Caki2 (cell line): ENCODE measurements at places on chromosomes 7 and 10. TPM values are rescaled to one million over a fixed set of nuclear protein-coding genes. Genes with fewer than 3 reads are reported as not detected.

Gene NME8
- total RNA-seq = not detected in 2 replicates

Gene SUGCT
- total RNA-seq = 6.8 and 9.7 TPM in 2 replicates

Gene ADCYAP1R1
- total RNA-seq = not detected in 2 replicates

Gene CPA4
- 11.6 and 23.1 TPM in 2 replicates for total RNA-seq

Gene CLRN3
- total RNA-seq = not detected in 2 replicates

Gene FAM185A
- 4.3 and 5.0 TPM in 2 replicates for total RNA-seq

Gene ZNRF2
- total RNA-seq = 19.3 and 20.3 TPM in 2 replicates

Gene CTAGE6
- not detected in 2 replicates for total RNA-seq

- DNase-seq = no peak
Measured at GRCh38 chr7:71768450-71768849, 636.5 kb downstream of the GALNT17 start.

GRCh38 chr10:42543840-42544372, 94.5 kb downstream of the ZNF33B start:
- DNase-seq = no peak

DNA sequence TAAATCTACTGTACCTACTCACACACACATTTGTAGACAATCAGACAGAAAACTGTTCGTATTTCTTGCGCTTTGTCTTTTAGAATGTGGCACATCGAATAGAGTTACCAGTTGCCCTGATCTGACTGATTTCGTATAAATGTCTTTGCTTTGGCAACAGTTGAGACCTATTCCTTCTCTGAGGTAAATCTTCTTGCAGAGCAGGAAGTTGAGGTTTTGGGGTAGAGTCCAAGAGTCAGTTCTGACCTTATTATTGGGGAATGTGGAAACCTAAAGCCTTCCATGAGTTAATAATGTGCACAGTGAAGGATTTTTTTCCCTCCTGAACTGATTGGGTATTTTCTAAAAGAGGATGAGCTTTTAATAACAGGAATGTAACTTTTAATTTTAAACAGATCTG, 135.3 kb downstream of the KIAA1217 start:
- DNase-seq = no peak

- no peak for DNase-seq
Measured at GRCh38 chr10:96648297-96648696, 61.5 kb upstream of the TM9SF3 start.

GRCh38 chr10:118730756-118731456, 23.9 kb downstream of the CACUL1 start:
- no peak for DNase-seq

GRCh38 chr10:123229927-123230630, 75.9 kb downstream of the BUB3 start:
- no peak for DNase-seq

DNA sequence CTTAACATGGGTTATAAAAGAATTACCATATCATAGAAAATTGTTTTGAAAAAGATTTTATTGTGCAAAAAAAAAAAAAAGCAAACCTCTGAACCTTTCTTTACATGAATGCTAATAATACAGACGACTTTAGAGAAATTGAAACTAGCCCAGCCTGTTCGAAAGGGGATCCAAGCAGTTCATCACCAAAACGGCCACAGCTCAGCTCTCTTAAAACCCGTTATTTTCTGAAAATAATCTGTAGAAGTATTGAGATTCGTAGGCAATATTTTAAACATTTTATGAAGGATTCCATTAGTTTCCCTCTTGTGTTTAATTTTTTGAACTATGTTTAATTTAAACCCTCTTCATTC, 9.9 kb upstream of the GSAP start:
- DNase-seq = no peak

GRCh38 chr7:26658389-26659084, 205.9 kb downstream of the SKAP2 start:
- DNase-seq = no peak

DNA sequence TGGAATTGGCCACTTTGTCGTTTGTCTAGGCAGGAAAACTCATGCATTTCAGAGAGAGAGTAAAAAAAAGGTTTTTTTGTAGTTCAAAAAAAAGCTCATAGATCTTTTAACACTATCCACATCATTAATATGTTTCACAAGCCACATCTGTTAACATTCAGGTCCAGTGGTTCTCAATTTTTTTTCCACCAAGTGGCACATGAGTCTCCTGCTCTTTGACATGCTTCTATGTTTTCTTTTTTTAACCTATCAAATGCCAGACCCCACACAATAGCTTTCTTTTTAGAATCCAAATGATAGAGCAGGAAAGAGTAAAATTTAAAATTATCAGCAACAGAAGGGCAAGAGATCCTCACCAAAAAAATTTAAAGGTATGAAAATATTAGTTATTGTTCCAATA, 20.3 kb downstream of the NOD1 start:
- no peak for DNase-seq

DNA sequence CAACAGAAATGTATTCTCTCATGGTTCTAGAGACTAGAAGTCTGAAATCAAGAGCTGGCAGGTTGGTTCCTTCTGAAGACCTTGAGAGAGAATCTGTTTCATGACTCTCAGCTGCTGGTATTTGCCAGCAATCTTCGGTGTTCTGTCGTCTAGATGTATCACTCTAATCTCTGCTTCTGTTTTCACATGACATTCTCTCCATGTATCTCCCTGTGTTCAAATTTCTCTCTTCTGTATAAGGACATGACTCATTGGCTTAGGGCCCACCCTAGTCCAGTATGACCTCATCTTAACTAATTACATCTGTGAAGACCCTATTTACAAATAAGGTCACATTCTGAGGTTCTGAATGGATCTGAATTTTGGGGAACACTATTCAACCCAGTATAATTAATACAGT, 82.3 kb downstream of the ANKRD7 start:
- no peak for DNase-seq

DNA sequence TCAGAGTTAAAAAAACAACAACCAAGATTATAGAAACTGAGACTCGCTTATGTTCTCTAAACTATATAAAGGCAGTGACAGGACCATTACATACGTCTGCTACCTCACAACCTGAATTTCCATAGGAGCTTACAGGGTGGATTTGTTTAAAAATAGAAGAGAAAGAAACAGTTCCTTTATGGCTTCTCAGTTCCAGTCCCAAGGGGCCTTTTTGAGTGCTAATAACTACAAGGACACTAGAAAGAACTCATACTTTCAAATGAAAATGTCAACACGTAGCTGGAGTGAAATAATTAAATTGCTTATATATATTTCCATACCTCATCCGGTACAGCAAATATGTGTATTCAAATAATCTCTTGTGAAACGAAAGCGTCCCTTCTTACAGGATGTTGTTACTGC, 19.7 kb downstream of the TSPAN12 start:
- DNase-seq = no peak

DNA sequence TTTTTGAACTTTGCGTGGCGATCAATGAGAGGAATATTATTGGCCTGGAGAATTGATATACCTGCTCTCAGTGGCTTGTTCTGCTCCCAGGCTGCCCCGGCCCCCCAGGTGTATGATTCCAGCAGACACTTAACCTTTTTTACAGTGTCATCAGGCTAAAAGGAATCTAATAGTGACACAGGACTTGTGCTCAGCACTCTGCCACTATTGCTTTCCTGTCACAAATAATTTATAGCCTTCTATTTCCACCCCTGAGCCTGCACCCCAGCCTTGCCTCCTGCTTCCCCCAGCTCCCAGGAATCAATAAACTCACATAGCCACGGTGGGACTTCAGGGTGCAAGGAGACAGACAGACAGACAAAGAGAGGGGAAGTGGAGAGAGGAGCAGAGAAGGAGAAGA, 28.3 kb downstream of the PAX2 start:
- DNase-seq = no peak

- DNase-seq = no peak
Measured at GRCh38 chr7:85890244-85890811, 703.5 kb upstream of the SEMA3D start.

- DNase-seq = peak; percentile 66
Measured at GRCh38 chr7:55572378-55573233, at the start of gene VOPP1. VOPP1 (minus strand) TSS chr7:55572502; CDS start chr7:55572324, 178 bp downstream.

DNA sequence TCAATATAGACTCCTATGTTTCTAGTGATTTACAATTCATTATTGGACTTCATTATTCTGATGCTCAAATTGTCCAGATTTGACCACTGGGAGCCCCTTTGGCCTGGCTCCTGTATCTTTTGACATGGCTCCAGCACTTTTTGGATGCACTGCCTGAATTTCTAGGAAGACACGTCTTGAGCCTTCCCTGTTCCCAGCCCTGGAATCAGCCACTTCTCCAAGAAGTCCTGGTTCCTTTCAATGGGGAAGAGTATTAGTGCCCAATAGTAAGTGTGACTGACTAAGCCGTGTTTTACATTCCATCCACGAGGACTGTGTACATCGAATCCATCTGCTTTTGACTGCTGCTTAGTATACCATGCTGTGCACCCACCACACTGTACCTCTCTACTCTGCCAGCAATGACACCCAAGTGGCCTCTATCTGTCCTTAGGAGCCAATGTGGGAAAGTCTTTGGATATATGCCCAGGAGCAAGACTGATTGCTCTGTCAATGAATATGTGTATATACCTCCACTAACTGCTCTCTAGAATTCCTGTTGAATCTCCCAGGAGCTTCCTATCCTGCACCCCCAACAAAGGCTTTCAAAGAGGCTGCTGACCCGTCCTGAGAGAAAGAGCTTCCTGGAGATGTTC, 23.2 kb upstream of the NPFFR1 start:
- no peak for DNase-seq

DNA sequence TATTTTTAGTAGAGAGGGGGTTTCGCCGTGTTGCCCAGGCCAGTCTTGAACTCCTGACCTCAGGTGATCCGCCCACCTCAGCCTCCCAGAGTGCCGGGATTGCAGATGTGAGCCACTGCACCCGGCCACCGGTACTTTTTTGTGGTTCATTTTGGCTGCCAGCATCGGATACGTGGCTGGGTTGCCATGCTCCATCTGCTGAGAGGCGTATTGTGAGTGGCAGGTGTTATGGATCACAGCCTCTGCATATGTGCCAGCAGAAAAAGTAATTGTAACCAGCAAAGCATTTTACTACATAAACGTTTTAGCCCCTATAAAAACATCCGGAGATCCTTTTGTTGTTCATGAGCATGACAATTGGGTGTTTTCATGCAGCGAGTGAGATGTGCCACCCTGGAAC, 7.1 kb downstream of the FOXK1 start:
- peak; percentile 76 for DNase-seq

- no peak for DNase-seq
Measured at GRCh38 chr10:74987339-74988053, 124.0 kb upstream of the SAMD8 start.
